SK-N-DZ (cell line): ENCODE measurements at places on chromosomes 1 and 21.

DNA sequence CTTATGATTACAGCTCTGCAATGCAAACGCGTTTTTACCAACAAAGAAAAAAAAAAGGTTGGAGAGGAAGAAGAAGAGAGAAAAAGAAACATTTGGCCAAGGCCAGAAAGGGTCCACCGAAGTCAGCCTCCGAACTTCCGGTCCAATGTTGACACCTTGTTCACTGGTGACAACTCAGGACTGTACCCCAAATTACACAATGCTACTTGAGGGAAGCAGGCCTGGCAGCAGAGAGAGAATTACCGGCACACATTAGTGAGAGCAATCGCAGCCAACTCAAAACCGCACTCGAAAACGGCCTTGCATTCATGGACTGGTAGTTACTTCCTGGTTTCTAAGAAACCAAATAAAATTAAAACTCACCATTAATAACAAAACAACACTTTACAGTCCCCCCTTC, 652.5 kb downstream of the KIF26B start:
- DNase-seq: no peak

DNA sequence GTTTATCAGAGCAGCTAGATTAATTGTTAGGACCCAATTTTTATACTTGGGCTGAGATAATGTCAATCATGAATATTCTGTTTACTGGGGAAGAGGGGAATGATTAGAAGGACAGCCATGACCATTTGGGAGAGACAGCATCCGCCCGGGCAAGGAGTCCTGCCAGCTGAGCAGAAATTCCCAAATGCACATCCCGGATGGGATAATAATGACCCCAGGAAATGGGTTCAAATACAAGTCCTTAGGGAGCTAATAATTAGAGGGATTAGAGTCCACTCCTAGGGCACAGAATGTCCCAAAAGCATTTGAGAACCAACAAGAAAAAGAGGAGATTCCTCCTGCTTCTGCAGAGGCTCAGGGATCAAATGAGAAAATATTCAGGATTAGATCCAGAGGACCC, 115.9 kb downstream of the LRRC53 start:
- no peak for DNase-seq

DNA sequence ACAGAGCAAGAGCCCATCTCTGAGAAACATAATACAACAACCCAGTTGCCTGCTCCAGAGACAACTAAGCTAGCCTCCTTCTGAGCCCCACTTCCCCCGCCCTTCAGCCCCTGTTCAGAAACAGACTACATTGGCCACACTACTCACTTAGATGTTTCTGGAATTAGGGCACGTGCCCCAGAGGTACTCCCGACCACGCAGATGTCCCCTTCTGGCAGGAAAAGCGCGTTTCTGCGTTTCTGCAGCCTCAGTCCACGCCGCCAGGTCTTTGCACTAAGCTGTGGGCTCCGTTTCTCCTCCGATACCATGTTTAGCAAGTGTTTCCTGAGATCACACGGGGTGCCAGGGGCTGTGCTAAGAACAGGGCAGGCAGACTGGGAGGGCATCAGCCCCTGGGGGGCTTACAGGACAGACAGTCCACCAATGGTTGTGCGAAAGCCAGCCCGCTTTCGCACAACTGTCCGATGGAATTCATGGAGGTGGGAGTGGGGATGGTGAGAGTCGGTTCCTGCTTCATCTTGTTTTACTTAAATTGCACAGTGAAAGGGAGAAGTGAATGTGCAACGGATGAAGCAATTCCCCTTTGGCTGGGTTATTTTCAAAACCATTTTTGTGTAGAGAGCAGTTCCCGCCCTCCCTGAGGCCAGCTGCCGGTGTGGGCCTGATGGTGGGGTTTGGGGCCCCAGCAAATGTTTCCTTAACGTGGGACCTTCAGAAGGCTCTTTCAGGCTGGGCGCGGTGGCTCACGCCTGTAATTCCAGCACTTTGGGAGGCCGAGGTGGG, 2.7 kb downstream of the PIK3CD start:
- no peak for DNase-seq

DNA sequence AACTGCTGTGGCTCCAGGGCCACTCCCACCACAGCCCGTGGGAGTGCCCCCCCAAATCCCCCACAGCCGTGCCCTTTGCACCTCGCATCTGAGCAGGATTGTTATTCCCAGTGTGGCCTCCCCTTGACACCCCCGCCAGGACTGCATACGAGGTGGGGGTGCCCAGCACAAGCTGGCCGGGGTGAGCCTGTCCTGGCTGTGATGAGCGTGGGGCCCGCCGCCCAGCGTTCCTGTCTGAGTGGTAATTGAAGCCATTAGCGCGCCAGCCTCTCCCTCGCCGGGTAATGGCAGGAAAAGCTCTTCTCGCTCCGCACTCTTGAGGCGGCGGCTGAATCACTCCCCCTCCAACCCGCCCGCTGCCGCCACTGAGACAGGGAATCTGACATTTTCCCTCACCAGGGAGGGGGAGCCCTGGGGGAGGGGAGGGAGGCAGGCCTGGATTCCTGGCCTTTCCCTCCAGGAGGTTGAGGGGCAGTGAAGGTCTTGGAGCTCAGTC, 27.7 kb downstream of the PTPRF start:
- peak; percentile 72 for DNase-seq

GRCh38 chr21:35014302-35015041, 34.6 kb downstream of the RUNX1 start:
- no peak for DNase-seq

- no peak for DNase-seq
Observed at GRCh38 chr1:198677871-198678270, 39.0 kb downstream of the PTPRC start.

GRCh38 chr1:153577624-153578051, 12.0 kb upstream of the S100A2 start:
- no peak for DNase-seq
